Cortex of kidney (tissue), 1 donor: ENCODE measurements at places on chromosomes 6 and 20.

DNA sequence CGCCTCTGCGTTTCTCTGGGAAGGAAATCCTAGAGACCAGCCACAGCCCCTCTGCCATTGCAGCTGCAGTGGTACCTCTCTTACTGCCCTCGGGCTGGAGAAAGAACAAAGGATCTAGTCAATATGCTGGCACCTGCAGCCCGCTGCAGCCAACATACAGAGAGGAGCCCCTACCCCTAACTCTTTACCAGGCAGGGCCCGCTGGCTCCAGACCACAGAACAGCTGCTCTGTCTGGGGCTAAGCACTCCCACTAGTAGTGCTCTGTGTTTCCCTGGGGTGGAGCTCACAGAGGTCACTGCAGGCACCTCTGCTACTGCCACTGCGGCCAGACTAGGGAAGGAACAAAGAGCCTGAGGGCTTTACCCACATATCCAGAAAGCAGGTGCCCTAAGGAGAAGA lies 93.8 kb upstream of the IMPG1 start:
- no peak for DNase-seq

GRCh38 chr6:140403020-140403419 lies 1028.6 kb upstream of the CITED2 start:
- DNase-seq = no peak

- DNase-seq = no peak
These were observed 104.1 kb downstream of the TCP11 start for GRCh38 chr6:35036828-35037663.

DNA sequence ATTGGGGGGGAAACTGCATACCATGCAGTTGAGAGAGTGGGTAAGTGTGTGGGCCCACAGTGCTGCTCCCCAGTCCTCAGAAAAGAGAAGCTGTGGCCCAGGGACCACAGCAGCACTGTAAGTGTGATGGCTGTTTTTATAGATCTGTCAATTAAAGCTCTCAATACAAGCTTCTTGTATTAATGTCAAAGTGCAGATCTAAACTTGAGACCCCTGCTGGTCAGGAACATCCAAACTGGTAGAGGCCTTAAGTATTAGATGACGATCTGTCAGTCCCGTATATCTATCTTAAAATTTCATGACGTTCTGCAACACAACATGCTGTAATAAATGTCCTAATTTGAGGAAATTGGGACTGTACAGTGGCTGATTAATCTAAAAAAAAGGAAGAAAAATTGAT lies 74.8 kb downstream of the TULP4 start:
- DNase-seq = no peak

- no peak for DNase-seq
These were observed 81.8 kb upstream of the AGPAT4 start for GRCh38 chr6:161355696-161356095.
